ENCODE measurements at places on chromosomes 5 and 9. TPM values are rescaled to one million over a fixed set of nuclear protein-coding genes. Genes with fewer than 3 reads are reported as not detected.

DNA sequence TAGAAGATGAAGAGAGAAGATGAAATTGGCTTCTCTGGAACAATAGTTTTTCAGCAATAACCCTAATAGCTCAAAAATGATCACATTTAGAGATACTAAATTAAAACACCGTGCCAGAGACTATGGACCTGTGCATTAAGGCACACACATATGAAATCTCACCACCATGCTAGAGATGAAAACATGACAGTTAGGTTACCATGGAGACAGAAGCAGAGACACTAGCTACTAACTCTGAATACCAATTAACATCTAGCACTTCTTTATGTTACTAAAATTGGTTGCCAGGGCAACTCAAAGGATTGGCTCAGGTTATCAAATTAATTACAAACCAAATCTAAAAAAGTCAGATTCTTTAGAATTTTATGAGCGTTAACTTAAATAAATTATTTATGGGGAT, 337.7 kb downstream of the PLK2 start:
- no peak for DNase-seq

DNA sequence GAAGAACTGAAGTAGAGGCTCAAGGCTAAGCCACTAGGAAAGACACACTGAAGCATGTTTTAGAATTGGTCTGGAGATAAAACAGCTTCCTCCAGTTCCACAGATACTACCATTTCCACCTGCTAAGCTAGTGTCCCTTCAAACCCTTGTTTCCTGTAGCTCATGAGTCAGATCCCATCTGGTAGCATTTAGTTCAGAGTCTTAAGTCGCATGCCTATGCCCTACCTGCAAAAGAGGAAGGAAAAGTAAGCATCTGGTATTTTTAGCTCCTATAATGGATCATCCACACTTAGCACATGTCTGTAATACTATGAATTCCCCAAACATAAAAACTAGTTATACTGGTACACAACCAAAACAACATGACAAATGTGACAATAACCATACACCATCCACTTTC, 92.1 kb downstream of the CDKN2A start:
- DNase-seq: no peak

GRCh38 chr5:10563110-10563944, 543 bp upstream of the ANKRD33B start:
- peak; percentile 30 for DNase-seq

DNA sequence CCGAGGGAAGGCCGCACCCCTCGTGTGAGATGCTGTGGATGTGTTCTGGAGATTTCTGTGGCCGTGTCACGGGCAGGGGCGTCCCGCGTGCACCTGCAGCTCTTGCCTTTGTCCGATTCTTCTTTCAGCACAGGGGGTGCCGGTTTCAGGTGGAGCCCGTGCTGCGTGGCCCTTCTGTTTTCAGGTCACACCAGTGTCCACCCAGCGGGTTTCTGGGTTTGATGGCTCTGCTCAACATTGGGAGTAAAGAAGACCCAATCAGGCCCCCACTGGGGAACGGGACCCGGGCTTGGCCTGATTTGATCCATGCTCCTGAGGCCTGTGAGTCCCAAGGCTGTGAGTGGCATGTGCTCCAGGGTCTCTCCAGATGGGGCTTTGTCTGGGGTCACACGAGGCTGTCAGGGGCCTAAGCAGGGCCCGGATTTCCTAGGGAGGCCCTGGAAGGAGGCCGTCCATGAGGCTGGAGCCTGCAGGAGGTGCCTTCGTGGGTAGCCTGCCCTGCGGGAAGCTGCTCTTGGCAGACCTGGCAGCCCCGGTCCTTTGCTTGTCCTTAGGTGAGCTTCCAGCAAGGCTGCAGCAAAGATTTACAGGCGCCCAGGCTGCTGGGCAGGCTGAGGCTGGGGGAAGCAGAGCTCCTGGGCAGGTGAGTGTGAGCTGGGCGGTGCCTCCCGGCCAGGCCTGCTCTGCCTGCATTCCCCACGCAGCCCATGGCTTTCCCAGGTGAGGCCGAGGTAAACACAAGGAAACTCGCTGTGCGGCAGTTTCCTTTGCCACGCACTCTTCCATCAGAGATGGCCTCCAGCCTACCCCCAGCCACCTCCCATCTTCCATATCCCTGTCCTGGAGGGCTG, 12.8 kb downstream of the MRPL36 start:
- no peak for DNase-seq

- DNase-seq: no peak
Measured at GRCh38 chr9:4086119-4087090, 213.5 kb downstream of the GLIS3 start.

DNA sequence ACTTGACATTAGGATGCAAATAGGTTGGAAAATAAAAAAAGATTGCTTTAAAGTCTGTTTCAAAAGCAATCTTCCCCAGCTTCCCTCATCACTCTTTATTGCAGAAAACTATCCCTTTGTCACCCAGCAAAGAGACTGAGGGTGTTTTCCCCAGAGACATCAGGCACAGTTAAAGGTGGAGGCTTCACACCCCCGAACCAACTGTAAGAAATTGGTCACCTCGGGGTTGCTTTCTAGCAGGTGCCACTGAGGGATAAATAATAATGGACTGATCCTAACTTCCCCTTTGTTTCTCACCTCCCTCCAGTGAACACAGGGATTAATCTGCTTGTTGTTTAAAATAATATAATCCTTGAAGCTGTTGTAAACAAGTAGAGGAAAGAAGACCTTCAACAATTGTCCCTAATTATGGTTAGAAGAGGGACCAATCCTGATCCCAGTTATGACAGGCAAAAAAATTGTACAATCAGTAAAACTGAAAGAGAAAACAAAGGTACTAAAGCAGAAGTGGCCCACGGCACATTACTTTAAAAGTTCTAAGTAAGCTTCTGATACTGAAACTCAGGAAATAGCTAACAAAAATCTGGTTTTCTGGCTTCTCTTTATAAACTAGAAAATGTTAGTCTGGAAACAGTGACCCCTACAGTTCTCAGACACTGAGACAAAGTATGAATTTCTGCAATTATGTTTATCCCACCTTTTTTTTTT, 6.6 kb upstream of the PCSK1 start:
- no peak for DNase-seq

Gene PCDHB7
- 0.37 TPM for total RNA-seq

Gene TSSK1B
- not detected for total RNA-seq

Gene TTC1
- 5.8 TPM for total RNA-seq

Gene CDO1
- total RNA-seq: 4.4 TPM

Gene CTNNAL1
- total RNA-seq: 7.6 TPM

Data from transverse colon (tissue), 4 donors.